ENCODE measurements at places on chromosomes 12 and 14.

DNA sequence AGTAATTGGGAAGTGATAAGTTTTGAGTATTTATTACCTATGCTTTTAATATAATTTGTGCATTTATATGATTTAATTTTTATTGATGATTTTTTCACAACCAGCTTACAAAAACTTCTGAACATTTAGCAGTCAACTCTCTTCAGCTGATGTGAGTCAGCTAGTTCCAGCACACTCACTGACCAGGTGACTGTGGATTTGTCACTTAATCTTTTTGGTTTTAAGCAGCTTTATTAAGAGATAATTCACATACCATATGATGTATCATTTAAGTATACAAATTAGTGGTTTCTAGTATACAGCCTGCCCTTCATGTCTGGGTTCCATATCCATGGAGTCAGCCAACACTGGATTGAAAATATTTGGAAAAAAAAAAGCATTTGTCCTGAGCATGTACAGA, 103.5 kb downstream of the SYNE2 start:
- no peak for DNase-seq

- DNase-seq = no peak
Observed at GRCh38 chr12:12212769-12213168, 54.1 kb downstream of the LRP6 start.

GRCh38 chr12:91617818-91618217, 435.2 kb upstream of the DCN start:
- DNase-seq = no peak

DNA sequence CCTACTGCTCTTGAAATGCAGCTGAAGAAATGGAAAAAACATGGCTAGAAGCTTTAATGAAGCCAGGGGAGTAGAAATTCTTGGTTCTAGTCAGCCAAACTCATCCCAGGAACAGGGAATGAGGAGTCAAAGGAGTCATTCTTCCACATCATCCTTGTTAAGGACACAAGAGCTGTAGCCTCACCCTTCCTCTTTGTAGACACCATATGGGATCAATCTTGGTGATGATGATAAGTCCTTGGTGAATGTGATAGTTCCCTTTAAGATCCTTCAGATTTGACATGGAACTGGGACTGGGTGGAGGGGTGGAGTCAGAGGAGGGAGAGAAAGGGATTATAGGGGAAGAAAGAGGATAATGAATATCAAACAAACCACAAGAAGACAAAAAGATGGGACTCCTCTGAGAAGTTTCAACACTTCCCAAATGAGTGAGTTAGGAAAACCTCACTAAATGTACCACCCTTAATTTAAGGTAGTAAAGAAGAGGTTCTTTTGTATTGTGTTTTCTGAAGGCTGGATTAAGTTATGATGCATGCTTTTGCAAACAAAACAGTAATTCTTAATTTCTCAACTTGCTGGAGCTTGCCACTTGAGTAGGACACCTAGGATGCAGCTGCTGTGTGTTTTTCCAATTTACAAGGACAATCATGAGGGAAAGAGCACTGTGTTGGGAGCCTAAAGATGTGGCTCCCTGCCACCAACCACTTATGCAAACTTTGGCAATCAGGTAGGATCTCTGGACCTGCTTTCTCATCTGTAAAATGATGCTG, 104.0 kb downstream of the WIF1 start:
- no peak for DNase-seq

DNA sequence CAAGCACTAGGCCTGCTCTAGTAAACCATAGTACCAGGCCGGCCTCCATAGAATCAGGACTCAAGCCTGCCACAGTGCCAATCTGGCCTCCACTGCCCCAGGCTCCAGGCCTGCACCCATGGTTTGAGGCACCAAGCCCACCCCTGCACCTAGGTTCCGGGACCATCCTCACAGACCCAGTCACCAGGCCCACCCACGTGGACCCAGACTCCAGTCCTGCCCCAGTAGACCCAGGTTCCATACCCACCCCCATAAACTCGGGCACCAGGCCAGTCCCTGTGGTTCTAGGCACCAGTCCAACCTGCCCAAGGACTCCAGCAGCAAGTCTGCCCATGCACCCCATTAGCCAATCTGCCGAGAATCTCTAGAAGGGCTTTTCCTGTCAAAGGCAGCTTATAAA, 501.8 kb upstream of the TMPO start:
- no peak for DNase-seq

GRCh38 chr12:66836623-66837310, 157.9 kb upstream of the GRIP1 start:
- DNase-seq = no peak

DNA sequence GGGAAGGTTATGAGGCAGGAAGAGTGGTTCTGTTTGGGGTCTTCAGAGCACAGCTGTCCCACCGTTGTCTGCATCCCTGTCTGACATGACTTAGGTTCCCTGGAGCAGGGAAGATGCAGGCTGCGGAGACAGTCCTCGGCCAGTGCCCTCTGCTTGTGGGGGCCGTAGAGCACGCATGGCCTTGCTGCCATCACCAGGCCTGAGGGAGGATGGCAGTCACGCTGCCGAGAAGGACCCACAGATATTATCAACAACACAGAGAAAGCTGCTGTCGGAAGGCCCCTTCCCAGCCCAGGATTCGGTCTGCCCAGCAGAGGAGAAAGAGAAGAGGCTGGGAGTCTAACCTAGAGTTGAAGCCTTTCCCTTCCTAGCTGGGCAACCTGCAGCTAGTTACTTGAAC, 35.0 kb downstream of the ERH start:
- no peak for DNase-seq

GRCh38 chr14:50620341-50620740, 47.8 kb downstream of the SAV1 start:
- DNase-seq = no peak

- DNase-seq = no peak
Observed at GRCh38 chr12:53267999-53268629, at the start of gene ESPL1. Gene ESPL1 (plus strand): TSS chr12:53268299. CDS start chr12:53268767, 468 bp downstream.

DNA sequence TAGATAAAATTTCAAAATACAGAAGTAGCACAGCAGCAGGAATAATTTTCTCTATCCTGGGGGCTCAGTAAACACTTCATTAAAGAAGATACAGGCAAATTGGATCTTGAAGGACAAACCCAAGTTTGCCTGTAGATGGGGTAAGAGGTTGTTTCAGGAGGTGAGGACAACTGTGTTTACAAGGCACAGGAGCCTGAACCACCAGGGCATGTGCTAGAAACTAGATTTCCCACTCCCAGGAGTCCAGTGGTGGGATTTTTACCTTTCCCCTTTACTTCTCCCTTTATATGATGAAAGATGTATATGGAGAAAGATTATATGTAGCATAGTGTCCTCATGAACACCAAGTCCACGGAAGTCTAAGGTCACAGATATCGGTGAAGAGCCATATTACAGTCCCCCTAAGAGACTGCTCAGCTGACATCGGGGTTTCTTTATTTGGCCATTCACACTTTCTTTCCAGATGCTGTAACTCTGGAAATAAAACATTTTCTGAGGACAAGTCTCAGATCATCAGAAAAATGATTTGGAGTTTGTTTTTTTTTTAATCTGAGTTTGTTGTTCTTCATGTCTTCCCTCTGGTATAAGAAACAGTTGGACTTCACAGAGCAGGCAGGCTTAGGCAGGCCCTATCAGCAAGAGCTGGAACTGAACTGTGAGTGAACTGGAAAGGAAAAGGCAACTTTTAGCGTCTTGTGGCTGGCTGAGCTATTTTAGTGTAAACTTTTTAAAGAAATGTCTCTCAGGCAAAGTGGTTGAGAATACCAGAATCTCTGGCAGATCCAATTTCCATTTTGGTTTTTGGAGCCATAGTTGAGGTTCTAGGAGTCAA, 8.0 kb upstream of the EVL start:
- DNase-seq = no peak

DNA sequence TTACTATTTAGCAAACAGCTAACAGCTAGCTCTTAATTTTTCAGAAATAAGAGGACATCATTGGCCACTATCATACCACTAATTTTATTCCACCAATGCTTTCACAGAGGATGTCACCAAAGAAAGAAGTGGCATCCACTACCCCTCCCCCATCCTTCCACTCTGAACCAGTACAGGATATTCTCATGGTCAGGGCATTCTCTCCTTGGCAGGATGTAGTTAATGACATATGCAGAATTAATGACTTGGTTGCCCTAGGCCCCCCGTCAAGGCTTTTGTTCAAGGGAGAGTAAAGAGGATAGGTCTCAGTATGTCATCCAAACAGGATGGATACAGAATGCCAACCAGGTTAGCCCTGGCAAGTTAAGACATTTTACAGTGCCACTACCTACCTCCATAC, 18.9 kb upstream of the NUP107 start:
- DNase-seq = no peak

Data from mesenteric fat pad (tissue), 1 donor.